NCI-H1105 (cell line): ENCODE measurements at places on chromosomes 4 and X.

DNA sequence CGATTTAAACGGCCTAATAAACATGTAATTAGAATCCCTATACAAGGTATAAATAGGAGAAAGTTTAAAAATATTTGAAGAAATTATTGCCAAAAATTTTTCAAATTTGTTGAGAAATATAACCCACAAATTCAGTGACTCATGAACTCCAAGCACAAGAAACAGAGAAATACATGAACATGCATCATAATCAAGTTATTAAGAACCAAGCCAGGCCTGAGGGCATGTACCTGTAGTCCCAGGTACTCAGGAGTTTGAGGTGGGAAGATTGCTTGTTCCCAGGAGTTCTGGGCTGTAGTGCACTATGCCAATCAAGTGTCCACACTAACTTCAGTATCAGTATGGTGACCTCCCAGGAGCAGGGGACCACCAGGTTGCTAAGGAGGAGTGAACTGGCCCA is 341.9 kb downstream of the CAMK2D start:
- no peak for DNase-seq

DNA sequence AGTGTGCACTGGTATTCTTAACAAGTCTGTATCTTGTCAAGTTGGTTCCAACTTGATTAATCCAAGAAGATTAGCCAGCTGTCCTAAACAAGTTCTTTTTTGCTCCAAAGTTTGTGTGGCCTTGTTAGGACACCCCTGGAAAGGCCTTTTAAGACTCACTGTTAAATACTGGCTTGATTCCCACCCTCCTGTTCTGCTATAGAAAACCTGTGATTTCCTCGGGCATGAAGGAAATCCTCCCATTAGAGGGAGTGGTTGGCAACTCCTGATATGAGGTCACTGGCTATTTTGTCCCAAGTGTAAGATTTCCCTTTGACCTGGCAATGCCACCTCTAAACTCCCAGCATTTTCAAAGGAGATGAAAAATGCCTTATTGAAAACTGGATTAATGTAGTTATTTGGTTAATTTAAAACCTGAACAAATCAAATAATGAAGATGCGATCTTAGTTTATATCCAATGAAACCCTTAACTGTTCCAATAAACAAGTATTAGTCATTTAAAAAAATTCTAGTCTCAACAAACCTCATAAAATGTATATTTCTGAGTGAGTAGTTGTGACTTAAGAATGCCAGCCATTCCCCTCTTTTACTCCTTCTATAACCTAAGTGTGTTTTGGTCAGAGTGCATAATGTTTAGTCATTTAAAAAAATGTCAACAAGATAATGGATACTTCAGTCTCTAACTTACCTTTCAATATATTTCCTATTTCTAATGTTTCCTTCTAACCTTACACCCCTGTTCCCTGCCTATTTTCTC is 94.4 kb downstream of the NPNT start:
- no peak for DNase-seq

DNA sequence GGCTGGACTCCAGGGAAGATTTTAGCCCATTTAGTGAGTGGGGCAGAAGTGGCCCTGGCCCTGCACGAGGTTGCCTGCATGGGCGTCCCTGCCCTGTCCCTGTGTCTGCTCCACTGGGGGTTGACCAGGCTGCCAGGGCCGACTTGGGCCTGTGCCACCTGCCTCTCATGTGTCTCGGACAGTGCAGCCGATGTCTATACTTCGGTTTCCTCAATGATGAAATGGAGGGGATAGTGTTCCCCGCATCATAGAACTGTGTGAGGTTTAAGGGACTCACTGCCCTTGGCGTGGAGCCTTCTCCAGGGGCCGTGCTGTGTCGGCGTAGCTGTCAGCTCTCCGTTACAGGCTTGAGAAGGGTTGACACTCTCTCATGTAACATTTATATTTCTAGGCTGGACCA is 27.0 kb upstream of the MSANTD1 start:
- DNase-seq = no peak

GRCh38 chr4:139374251-139374650 is 72.0 kb upstream of the NDUFC1 start:
- DNase-seq = no peak

DNA sequence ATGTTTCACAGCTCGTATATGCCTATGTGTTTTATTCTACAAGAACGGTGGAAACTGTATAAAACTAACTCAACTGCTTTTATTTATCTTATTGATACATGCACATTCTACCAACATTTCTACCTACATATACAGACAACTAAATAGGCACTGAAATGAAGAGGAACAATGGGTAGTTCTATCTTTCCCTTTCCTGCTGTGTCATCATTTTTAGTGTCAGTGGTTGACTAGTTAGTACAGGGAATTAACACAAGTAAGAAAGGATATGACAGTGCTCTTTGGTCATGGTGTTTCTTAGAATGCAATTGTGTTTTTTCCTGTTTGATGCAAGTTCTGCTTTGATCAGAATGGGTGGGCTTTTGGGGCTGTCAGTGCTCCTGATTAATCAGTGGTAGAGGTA is 293.8 kb upstream of the CTSO start:
- DNase-seq = no peak

DNA sequence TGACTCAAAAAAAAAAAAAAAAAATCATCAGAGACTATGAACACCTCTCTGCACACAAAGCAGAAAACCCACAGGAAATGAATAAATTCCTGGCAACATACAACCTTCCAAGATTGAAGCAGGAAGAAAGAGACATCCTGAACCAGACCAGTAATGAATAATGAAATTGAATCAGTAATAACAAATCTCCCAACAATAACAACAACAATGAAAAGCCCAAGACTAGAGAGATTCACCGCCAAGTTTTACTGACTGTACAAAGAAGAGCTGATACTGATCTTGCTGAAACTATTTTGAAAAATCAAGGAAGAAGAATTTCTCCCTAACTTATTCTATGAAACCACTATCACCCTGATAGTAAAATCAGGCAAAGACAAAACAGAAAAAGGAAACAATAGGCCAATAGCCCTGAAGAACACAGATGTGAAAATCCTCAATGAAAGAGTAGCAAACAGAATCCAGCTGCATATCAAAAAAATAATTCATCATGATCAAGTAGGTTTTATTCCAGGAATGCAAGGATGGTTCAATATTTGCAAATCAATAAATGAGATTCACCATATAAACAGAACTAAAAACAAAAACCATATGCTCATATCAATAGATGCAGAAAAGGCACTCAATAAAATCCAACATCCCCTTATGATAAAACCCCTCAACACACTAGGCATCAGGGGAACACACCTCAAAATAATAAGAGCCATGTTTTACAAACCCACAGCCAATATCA is 31.0 kb upstream of the PLK4 start:
- no peak for DNase-seq

DNA sequence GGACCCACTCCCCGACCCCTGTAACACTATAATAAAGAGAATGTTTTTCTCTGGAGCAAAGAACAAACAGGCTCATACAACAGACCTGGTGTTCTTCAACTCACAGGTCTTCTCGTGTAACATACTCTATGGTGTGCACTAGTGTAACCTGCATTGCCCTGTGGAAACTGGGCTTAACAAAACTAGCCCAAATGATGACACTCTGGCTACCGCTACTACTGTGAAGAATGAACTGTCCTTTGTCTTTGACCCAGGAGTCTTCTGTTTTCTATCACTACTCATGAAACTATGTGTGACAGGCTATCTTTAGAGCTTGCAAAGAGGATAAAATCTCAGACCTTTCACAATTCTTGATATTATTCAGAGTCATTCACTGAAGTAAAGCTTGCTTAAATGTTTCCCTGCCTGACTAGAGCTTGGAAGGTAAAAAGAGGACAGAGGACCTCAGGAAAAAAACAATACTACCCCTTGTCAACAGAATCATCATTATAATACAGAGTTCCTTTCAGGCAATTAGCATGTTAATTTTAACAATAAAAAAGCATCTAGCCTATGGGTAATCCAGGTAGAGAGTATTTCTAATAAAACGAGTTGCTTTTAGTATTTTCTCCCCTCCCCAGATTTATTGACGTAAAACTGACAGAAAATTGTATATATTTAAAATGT is 59.2 kb downstream of the FSTL5 start:
- no peak for DNase-seq

DNA sequence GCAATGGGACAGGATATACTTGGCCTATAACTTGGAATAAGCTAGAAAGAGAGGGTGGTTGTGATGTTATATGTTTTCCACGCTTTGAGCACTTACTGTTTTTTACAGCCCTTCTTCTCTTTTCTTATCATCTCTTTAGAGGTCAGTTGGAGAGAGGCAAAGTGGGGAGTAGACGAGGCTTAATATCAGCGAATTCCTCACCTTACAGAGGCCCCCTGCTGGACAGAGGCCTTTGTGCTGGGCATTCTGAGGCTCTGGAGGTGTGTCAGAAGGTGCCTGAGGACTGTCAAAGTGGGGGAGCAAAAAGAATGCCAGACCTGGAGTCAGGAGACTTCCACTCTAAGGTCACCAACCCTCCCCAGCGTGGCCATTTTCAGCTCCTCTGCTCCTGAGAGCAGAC is 42.5 kb downstream of the MAMLD1 start:
- DNase-seq = no peak

DNA sequence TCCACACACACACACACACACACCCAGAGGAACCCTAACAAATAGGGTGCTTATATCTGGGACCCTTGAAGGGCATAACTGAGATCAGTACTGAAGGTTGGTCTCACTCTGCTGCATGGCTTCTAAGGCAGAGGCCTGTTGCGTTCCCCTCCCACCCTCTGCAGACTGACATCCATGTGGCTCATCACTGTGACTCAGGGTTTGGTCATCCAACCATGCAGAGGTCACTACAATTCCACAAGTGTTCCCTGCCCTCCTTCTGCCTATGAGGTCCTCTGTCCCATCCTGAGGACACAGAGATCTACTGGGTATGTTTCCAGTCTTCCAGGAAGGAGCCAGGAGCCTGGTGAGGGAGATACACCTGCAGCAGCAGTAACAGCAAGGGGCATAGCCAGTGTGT is 55.8 kb downstream of the XAGE2 start:
- no peak for DNase-seq

DNA sequence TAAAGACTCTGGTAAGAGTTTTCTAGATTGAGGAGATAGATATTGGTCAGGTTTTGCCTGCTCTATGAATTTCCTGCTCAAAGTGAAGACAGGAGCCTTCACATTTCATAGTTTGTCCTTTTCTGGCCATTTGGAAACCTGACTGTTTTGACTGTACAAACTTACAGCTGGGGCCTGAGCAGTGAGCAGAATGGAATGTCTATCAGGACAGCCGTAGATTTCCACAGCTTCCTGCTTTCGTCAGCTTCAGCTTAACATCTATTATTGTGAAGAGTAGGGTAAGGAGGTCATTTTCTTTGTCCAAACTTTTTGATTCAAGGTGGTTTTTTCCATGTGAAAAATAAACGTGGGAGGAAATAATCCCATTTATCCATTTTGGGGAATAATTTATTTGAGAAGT is 124.3 kb upstream of the DIPK2B start:
- no peak for DNase-seq

DNA sequence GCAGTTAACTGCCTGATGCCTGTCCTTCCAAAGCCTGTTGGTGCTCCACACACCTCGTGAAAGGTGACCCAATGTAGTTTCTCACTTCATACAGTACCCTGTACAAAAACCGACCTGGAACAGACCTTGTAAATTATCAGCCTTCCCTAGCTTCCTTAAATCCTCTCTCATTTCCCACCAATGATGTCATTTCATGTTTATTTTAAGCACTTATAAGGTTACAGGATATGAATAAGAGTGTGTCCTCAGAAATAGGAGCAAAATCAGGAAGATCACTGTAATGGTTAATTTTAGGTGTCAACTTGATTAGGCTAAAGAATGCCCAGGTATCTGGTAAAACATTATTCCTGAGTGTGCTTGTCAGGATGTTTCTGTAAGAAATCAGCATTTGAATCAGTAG is 44.7 kb downstream of the TMEM150C start:
- no peak for DNase-seq

DNA sequence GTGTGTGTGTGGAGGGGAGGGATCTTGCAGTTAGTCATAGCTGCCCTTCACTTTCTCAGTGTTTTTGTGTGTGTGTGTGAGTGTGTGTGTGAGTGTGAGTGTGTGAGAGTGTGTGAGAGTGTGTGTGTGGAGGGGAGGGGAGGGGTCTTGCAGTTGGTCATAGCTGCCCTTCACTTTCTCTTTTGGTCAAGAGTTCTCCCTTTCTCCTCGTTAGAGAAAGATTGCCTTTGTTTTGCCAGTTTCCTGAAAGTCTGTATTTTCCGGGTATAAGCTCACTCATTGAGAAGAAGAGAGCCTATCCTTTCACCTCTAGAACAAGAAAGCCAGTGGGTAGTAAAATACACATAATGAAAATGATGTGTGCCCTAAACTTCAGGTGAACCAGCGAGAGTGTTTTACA is 75.2 kb upstream of the ENPP6 start:
- no peak for DNase-seq
